C1 segment of cervical spinal cord (tissue), 14 donors: ENCODE measurements at places on chromosomes 2 and 18.

- no peak for DNase-seq
These were observed 44.8 kb downstream of the ASAP2 start for GRCh38 chr2:9251154-9252001.

DNA sequence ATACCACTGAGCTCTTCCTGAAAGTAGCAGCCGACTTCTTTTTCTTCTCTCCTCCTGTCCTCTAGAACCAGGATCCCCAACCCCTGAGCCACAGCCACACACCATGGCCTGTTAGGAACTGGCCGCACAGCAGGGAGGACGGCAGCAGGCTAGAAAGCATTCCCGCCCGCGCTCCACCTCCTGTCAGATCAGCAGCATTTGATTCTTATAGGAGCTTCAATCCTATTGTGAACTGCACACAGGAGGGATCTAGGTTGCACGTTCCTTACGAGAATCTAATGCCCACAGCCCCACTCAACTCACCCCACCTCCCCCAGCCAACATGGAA is 179.1 kb upstream of the SH3BP4 start:
- DNase-seq = no peak

- DNase-seq = no peak
These were observed 293.0 kb downstream of the KCNS3 start for GRCh38 chr2:18171191-18172139.

DNA sequence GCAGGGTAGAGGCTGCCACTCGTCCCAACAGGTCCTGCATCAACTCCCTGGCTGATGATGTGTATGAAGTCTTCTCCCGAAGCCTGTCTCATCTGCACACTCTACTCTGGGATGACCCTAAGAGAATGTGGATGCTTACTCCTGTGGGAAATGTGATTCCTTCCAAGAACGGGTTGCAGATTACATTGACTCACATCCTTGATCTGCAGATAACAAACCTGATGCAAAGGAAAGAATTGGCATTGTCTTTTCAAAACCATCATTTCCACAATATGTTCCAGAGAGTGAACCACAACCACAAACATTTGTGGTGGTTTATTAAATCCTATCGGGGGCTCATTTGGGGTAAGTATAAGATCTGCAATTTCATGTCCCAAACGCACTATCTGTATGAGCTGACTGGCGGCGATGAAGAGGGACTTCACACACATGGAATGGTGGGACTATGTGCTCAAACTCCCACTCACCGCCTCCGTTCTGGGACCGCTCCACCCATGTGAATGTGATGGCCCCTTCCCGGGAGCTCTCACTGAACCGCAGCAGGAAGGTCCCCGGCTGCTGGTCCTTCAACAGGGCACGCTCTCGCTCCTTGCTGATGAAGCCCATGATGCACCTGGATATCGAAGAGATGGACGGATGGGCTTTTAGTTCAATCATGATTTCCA is 35.5 kb downstream of the STAT1 start:
- no peak for DNase-seq

DNA sequence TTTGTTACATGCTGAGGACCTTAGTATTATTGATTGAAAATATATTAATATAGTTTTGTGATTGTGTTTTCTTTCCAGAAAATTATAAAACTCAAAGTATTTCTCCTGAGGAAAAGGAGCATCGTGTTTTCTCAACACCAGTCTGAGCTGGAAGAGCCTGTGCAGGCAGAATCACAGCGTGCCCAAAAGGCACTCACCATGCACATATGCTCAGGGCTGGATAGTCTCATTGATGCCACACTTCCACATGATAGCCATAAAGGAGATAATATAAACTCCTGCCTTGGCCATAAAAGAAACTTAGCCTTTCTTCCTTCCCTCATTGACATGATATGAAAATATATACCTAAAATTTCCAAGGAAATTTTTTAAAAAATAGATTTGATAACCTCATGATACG is 4.0 kb downstream of the PDE1A start:
- DNase-seq = no peak

GRCh38 chr2:195543902-195544894 is 112.8 kb upstream of the SLC39A10 start:
- DNase-seq = no peak

DNA sequence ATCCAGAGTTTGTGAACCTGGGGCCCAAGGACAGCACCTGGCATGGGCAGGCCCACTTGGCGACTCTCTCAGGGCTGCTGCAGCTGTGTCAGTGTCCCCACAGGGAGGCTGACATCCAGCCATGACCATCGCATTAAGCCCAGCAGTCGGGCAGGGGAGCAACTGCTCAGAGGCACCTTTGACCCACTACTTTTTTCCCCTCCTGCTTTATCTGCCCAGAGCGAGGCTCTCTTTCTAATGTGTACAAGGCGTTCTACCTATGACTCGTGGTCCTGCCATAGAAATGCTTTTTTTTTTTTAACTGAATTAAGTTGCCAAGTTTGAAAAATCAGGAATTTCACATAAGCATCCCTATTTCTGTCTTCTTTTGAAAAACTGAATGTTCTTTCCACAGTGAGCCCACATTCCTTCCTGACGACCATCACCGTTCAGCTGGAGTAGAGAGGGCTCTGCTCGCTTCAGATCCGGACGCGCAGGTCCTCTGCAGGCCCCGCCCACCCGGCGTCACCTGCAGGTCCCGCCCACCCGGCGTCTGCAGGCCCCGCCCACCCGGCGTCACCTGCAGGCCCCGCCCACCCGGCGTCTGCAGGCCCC is 403 bp upstream of the CLUL1 start:
- DNase-seq = no peak

DNA sequence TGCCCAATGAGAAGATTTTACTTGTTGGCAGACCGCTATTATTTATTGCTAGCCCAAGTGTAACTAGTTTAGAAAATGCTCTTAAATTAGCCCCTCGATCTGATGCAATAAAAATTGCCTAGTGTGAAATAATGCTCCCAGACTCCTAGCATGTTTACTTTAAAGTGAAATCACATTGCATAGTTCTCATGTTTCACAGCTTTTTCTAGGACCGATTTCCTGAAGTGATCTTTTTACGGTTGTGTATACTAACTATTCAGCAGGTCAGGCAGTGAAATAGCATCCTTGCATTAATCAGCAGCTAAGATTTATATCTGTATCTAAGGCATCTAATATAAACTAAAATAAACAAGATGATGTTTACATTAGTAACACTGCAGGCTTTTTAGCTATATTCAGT is 52.4 kb downstream of the PMS1 start:
- DNase-seq = no peak
